ENCODE measurements at places on chromosomes 4 and X. TPM values are rescaled to one million over a fixed set of nuclear protein-coding genes. Genes with fewer than 3 reads are reported as not detected.

DNA sequence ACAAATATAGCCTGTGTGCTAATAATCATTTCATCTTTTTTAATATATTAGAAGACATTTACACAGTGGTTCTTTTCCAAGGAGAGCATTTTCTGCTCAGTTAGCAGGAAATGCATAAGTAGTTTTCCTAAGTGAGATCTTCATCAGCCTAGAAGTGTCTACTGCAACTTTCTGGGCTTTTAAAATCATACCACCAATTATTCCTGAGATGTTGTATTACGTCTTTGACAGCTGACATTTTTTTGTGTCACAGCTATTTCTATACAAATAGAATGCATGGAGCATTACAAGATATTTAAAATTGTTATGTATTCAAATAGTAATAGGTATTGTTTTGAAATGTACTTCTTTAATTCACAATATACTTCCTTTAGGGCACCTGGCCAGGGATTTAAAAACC lies 158.0 kb downstream of the GRID2 start:
- no peak for DNase-seq
- H3K4me3 ChIP-seq, result no peak overlapping the region
- no peaks in the 10 kb centered on the region for H3K27me3 ChIP-seq
- no peak overlapping the region for H3K27ac ChIP-seq
- H3K4me1 ChIP-seq, result no peaks in the 10 kb centered on the region
- H3K36me3 ChIP-seq, result no peaks in the 10 kb centered on the region

- H3K4me3 ChIP-seq, result peak overlapping the region; percentile 68
- peak; percentile 86 for DNase-seq
- peaks cover 27% of the 10 kb centered on the region for H3K36me3 ChIP-seq
- peaks cover 60% of the 10 kb centered on the region for H3K4me1 ChIP-seq
- peak overlapping the region; percentile 93 for H3K27ac ChIP-seq
- H3K27me3 ChIP-seq, result no peaks in the 10 kb centered on the region
Observed at GRCh38 chrX:129777218-129778030, 2.3 kb upstream of the SASH3 start.

GRCh38 chr4:59127006-59127405 lies 2016.8 kb upstream of the IGFBP7 start:
- H3K4me3 ChIP-seq, result no peak overlapping the region
- DNase-seq, result no peak
- no peaks in the 10 kb centered on the region for H3K4me1 ChIP-seq
- no peaks in the 10 kb centered on the region for H3K27me3 ChIP-seq

DNA sequence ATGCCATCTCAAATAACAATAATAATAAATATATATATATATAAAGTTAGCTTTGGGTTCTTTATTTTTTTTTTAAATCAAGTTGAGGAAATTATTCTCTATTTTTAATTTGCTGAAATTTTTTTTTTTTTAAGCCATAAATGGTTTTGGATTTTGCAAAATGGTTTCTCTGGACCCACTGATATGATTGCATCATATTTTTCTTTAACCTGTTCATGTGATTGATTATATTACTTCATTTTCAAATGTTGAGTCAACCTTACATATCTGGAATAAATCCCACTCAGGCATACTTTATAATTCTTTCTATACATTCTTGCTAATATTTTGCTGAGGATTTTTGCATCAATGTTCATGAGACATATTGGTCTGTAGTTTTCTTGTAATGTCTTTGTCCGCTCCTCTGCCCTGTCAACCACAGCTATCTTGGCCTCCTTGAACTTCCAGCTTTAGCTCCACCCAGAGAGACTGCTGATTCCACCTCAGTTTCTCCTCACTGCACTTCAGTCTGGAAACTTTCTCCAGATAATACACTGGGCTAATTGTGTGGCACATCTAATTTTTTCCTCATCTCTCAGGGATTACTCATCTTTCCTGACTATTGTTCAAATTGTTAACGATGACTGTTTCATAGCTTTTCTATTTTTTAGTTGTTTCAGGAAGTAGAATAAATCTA lies 160.9 kb upstream of the GIMD1 start:
- H3K27ac ChIP-seq, result no peak overlapping the region
- no peaks in the 10 kb centered on the region for H3K36me3 ChIP-seq
- H3K4me3 ChIP-seq, result no peak overlapping the region
- H3K27me3 ChIP-seq, result no peaks in the 10 kb centered on the region

Gene GUCY1B1
- total RNA-seq, result 1.5 TPM

Gene MTNR1A
- total RNA-seq, result not detected

Gene UBL4A
- total RNA-seq, result 53.2 TPM

Gene MAOA
- 3.1 TPM for total RNA-seq

All from activated CD8-positive, alpha-beta memory T cell treated with anti-CD3 and anti-CD28 coated beads, Interleukin-2, amount 10 ng/mL, durations not matched to agents 7 days and 5 days (primary cell).